Esophagus squamous epithelium (tissue), 5 donors: ENCODE measurements at places on chromosomes 5 and 9.

- no peak for DNase-seq
These were observed 20.7 kb downstream of the GOLGA2 start for GRCh38 chr9:128254855-128255759.

GRCh38 chr5:60843936-60844905 is at the start of gene ELOVL7:
ELOVL7 (minus strand) TSS chr5:60844269; CDS start chr5:60787397, 56,872 bp downstream.
- DNase-seq, result no peak

- no peak for DNase-seq
These were observed 72.8 kb downstream of the NUP214 start for GRCh38 chr9:131198041-131198715.

DNA sequence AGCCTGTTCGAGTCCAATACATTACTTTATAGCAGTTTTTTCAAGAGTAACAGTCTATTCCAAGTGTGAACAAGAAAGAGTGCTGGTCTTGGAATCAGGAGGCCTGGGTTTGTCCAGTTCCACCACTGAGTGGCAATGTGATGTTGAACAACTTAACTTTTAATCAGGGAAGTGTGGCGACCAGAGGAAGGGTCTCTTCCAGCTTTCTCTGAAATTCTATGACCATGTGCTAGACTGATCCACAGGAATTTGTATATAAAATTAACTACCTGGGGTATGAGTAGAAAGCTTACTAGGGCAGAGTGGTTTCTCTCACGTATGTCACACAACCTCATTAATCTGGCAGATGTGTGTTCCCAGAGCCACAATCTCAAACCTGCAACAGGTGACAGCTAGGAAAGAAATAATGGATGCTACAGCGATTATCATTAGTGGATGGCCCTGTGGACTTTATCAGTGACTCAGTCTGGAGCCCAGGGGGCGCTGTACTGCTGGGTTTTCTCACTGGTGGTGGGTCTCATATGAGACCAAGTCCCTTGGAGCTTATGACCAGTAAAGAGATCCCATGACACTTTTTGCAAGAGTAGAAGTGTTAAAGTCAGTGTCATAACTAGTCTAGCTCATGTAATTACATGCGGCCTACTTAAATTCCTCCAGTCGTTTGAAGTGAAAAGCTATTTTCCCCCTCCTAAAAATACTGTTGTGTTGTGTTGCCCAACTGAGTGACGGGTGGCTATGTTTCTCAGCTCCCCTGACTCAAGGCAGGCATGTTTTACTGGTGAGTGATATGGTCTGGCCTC is 116.5 kb downstream of the GDNF start:
- DNase-seq, result no peak

- no peak for DNase-seq
These were observed 3.1 kb downstream of the HMCN2 start for GRCh38 chr9:130268521-130269211.

GRCh38 chr9:86983249-86983619 is 35.9 kb upstream of the GAS1 start:
- DNase-seq, result no peak

- DNase-seq, result no peak
These were observed 33.7 kb downstream of the ZNF462 start for GRCh38 chr9:106896695-106897094.
